Activated T-helper 9 cell treated with anti-CD3 and anti-CD28 coated beads, Interleukin-2, amount 50 U/mL, for 16 hours (primary cell): ENCODE measurements at places on chromosomes 16 and 17.

DNA sequence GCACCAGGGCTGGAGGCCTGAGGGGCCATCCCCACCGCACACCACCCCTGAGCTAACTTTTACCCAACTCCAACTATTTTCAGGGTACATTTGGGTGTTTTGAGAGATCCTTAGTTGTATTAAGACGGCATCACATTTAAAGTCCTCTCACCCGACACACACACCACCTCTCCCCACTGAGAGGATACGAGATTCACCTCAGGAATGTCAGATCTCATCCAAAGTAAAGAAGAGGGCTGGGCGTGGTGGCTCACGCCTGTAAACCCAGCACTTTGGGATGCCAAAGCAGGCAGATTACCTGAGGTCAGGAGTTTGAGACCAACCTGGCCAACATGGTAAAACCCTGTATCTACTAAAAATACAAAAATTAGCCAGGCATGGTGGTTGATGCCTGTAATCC, 88.4 kb downstream of the RBFOX3 start:
- DNase-seq: no peak

GRCh38 chr16:70681382-70682238, 4.2 kb downstream of the MTSS2 start:
- DNase-seq: no peak

DNA sequence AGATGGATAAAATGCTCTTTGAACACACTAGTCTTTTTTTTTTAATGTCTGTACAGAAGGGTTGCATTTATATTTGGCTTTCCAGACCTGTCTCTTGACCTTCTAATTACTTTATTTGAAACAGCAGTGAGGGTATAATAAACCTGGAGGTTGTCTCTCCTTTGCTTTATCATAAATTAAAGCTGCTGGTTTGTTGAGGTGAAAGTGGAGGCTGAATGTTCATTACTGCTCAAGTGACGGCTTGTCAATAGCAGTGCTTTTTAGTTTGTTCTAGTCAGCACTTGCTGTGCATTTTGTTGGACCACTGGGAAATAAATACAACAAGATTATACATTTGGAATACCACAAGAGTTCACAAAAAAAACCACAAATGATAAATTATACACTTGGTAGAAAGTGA, 264.2 kb downstream of the IRX3 start:
- DNase-seq: no peak

- DNase-seq: no peak
Measured at GRCh38 chr17:17913695-17914332, 58.4 kb downstream of the TOM1L2 start.

GRCh38 chr16:85683363-85683762, 5.4 kb downstream of the GINS2 start:
- no peak for DNase-seq

DNA sequence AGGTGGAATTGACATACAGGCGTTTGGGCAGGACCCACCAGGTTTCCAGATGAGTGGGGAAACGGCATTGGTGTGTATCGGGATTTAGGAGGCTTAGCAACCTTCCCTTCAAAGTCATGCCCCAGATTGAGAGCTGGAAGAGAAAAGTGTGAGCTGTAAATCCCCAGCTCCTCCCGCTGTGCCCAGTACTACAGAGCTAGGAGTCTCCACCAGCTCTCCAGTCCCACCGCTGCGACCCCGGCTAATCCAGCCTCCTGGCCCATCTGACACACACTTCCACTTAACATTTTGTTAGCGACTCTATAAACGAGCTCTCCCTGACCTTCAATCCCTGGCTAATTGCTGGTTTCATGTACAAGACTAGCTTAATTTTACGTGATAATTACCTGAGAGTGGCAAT, 29.9 kb upstream of the LHX1 start:
- no peak for DNase-seq

- peak; percentile 70 for DNase-seq
Measured at GRCh38 chr17:39200070-39200879, at the start of gene RPL19. RPL19 (plus strand) TSS chr17:39200283; CDS start chr17:39200345, 62 bp downstream.

GRCh38 chr16:48441863-48442279, 56.7 kb upstream of the SIAH1 start:
- no peak for DNase-seq

DNA sequence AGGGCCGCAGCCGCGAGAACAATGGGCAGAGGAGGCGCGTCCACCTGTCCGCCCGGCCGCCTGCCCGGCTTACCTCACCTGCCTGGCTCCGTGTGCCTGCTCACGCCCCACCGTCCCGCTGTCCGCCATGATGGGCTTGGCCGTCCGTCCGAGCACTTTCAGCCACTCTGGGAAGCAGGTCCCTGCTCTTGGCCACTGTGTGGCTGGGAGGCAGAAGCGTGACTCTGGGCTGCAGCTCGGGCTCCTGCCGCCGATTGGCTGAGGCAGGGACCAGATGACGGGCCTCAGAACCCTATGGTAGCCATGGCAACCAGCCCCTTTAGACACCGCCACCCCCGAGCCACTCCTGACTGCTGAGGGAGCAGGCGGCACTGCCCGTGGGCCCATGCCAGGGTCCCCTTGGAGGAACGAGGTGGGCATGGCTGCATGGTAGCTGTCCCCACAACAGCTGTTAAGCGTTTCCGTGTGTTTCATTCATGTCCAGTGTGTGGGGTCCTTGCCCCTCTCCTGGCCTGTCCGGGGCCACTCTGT, 8.9 kb upstream of the AXIN1 start:
- no peak for DNase-seq

GRCh38 chr17:73280191-73280590, 18.5 kb upstream of the CPSF4L start:
- DNase-seq: no peak

GRCh38 chr16:58882292-58882691, 148.2 kb upstream of the GOT2 start:
- no peak for DNase-seq

DNA sequence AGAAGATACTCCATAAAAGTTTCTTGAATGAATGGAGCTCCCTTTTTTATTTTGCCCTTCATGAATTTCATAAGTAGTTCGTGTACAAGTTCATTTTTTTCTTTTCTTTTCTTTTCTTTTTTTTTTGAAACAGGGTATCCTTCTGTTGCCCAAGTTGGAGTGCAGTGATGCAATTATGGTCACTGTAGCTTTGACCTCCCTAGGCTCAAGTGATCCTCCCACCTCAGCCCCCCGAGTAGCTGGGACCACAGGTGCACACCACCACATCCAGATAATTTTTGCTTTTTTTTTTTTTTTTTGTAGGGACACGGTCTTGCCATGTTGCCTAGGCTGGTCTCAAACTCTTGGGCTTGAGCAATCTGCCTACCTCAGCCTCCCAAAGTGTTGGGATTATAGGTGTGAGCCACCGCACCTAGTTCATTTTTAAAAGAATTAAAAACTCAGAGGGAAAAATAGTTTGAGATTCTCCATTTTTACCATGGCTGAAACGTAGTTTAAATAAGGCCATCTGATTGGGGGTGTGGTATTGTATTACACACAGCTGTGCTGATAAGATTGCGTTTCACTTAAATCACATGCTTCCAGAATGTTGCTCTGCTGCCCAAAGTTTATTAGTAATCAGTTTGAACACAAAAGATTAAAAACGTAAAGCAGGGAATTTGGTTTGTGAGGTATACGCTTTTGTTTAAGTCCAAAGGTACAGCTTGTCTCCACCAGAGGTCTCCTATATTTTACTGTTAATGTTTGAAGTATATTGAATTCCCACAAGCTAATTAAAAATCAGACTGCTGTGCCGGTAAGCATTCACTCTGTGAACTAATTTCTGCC, 154.1 kb downstream of the SOCS1 start:
- no peak for DNase-seq

- DNase-seq: no peak
Measured at GRCh38 chr17:58991718-58992331, 114.9 kb downstream of the TRIM37 start.

DNA sequence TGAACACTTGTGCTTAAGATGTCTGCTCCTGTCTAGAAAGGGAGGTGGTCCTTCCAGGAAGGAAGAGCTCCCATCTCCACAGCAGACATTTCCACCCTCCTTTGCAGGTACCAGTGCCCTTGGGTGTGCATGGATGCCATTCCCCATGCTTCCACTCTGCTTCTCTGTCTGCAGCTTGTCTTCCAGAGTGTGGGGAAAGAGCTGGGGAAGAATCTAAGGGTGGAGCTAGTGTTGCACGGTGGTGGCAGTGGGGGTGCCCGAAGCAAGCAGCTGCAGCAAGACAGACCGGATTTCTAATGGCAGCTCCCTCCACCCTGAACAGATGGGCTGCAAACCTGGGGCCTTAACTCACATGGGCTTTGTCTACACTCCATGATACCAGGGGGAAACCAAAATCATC, 22.6 kb upstream of the HOXB13 start:
- no peak for DNase-seq

- DNase-seq: no peak
Measured at GRCh38 chr16:54422569-54422978, 136.0 kb upstream of the IRX3 start.

DNA sequence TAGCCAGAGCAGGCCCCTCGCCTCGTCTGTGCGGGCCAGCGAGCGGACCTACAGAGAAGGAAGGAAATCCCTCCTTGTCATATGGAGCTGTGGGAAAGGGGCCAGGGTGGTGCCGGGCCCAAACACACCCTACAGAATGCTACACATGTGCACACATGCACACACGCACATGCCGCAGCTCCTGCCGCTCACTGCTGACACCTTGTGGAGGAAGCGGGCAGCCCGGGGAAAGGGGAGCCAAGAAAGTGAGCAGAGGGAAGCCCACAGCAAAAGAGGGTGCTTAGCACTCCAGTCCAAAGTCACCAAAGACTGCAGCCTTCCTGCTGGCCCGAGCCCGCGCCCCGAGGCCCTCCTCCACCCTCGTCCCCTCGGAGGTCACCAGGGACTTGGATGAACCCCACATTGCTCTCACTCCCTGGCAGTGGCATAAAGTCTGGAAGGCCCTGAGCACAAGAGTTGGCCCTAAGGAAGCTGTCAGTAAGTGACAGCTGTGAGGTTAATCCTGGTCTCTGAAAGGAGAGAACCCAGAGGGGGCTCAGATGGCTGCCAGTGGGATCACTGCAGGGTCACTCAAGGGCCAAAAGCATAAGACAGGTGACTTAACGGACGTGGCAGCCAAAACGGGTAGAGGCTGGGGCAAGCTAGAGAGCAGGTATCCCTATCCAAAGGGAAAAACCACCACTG, 68.2 kb downstream of the MYO18A start:
- DNase-seq: peak; percentile 59

DNA sequence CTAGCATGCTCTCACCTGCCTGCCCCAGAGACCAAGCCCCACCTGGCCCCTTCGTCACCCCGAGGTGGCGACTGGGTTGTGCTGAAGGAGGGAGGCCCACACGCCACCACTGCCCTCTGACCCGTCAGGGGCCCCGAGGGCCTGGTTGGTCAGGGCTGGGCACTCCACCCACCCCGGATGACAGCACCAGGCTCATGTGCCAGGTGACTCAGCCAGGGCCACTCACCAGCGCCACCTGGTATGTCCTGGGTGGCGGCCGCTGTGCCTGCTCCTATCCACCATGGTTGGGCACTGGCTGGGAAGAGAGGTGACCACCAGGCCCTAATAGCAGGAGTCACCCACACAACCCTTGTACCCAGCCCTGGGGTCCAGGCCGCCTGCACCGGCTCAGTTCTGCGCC, 68.9 kb downstream of the JPH3 start:
- no peak for DNase-seq

- no peak for DNase-seq
Measured at GRCh38 chr17:19348806-19349205, 13.7 kb downstream of the B9D1 start.

DNA sequence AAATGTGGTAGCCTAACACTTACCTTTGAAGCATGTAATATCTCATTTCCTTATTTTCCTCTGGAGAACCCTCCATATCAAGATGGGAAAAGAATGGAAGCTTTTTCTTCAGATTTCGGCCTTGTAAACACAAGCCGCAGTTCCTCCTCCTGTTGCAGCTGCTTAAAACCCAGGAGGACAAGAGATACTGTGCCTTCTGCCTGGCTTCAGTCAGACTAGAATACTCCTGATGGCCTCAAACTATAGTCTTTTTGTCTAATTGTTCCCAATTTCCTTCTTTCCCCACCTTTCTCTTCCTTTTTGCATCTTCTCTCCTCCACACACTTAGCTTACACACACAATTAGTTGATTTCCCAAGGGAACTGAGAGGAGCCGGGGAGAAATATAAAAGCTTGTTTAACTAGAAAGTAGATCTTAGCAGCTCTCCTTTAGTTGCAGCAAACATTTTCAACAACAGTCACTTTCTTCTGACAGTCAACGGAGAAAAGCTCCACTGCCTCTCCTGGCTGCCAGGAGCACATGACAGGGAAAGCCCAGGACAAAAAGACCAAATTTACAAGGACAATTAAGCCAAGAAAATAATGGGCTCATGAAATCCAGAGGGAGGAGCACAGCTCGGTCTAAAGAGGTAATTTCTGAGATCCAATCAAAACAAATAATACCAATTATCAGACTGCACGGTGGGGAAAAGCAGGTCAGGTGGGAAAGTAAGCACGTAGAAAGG, 76.4 kb upstream of the C17orf78 start:
- DNase-seq: no peak

DNA sequence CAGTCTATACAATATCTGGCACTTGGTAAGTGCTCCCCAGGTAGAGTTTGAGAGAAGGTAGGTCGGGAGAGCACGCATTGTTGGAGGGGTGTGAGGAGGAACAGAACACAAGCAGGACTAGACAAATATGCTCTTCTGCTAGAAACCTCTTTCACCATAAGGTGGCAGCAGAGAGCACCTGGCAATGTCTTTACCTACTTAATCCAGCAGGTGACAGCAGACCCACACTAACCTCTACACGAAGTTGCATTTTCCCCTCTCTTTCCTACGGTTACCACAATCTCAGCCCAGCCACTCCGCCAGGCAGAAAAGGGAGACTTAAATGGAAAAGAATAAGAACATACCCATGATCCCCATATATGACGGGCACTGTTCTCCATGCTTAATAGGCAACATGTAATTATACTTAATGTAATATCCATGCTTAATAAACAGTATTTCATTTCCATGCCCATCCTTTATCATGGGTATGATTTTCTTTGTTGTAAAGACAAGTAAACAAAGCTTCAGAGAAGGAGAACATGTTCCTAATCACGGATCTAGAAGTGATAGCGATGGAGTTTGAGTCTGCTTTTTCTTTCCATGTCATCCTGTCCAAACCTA, 55.1 kb upstream of the CCL2 start:
- peak; percentile 29 for DNase-seq

- DNase-seq: no peak
Measured at GRCh38 chr17:76670020-76670717, 26.6 kb upstream of the ST6GALNAC1 start.

DNA sequence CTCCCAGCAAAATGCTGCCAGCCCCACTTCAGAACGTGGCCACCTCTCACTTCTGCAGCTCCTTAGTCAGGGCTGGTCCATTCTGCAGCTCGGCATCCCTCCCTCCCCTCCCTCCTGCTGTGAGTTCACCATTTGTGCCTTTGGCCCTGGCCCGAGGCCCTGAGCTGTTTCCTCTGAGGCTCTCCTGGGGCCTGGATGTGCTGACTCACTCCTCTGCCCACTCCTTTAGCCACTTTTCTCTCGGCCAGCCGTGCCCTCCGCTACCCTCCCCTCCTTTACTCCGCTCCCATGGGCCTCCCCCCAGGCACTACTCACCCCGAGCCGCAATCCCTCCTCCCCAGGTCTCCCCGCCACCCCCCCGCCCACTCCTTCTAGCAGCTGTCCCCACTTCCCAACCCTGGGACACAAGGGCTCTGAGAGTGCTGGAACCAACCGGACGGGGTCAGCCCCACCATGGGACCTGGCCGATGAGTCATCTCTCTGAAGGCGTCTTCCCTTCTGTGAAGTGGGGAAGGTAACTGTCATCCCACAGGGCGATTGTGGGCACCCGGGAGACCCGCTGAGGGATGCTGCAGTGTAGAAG, 11.5 kb downstream of the KCNG4 start:
- DNase-seq: no peak
